Left ventricle myocardium superior (tissue), 1 donor: ENCODE measurements at places on chromosomes 5 and 9. TPM values are rescaled to one million over a fixed set of nuclear protein-coding genes. Genes with fewer than 3 reads are reported as not detected.

DNA sequence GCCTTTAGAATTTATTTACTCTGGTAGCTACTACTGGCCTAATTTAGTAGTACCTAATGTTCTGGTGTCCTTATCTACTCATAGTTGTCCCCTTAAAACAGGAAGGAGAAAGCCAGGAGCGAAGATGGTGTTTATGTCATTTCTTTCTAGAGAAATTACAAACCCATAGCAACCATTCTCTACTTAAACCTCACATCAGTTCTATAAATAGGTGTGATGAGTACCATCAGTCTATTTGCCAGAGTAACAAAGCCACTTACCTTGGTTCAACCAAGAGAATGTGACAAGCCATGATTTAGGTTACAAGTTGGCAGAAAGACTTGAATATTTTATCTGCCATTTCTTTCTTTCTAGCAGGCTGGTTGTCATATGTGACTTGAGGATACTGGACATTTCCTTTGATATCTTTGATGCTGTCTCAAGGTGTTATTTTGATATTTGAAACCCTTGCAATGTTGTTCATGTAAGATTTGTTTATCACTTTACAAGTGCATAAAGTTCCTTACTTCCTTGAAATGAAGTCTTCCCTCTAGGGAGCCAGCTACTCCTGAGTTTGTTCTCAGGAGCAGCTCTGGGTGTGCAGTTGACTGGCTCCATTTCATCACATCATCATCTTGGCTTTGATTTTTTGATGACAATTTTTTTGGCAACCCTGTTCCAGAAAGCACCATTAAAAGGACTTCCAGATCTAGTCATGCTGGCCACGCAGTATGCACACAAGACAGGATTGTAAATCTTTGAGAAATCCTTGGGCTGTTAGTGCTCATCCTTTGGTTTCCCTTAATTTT lies 286.8 kb downstream of the ARHGAP26 start:
- no peak for DNase-seq

GRCh38 chr5:154084062-154084639 lies 45.4 kb downstream of the MFAP3 start:
- DNase-seq: no peak

- DNase-seq: no peak
Observed at GRCh38 chr5:116272281-116272941, 187.6 kb downstream of the COMMD10 start.

The MEGF9 gene
- 32.8 TPM for total RNA-seq

The NR5A1 gene
- not detected for total RNA-seq

The SPAAR gene
- 9.8 TPM for total RNA-seq

The CANX gene
- total RNA-seq: 465 TPM
